Cortex of kidney (tissue), 1 donor: ENCODE measurements at places on chromosomes 2 and 18.

GRCh38 chr2:106020821-106021661 is 173.1 kb downstream of the UXS1 start:
- no peak for DNase-seq

DNA sequence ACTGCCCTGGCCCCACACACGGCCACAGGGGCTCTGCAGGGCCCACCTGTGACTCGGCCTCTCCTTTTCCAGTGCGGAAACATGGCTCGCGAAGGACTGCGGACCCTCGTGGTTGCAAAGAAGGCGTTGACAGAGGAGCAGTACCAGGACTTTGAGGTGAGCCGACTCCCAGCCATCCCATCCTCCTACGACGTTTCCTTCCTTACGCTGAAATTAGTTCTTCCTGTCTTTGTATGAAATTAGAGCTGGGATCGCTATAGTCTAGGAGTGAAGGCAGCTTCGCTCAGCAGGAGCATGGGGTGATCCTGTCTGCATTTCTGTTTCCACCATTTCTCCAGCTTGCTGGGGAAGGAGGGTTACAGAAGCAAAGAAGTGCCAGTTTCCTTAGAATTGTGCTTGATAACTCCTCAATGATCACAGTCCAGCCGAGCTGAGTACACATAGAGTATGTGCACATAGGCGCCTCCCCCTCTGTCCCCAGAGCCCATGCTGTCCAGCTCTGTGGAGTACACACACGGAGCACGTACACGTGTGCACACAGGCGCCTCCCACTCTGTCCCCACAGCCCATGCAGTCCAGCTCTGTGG is 59.1 kb upstream of the NFATC1 start:
- no peak for DNase-seq

GRCh38 chr2:239445771-239446524 is 45.1 kb upstream of the HDAC4 start:
- no peak for DNase-seq

GRCh38 chr18:48975120-48975816 is 24.5 kb upstream of the SMAD7 start:
- DNase-seq: no peak
